K562 (cell line): ENCODE measurements at places on chromosomes 12 and 14. TPM values are rescaled to one million over a fixed set of nuclear protein-coding genes. Genes with fewer than 3 reads are reported as not detected.

P2RX2 gene
- polyA plus RNA-seq = not detected in 2 replicates

FSCB gene
- not detected in 2 replicates for polyA plus RNA-seq

TMEM132C gene
- polyA plus RNA-seq = not detected in 2 replicates

OVCH1 gene
- polyA plus RNA-seq = not detected in 2 replicates

INHBE gene
- 8.5 and 9.9 TPM in 2 replicates for polyA plus RNA-seq

UNC79 gene
- polyA plus RNA-seq = not detected in 2 replicates
